ENCODE measurements at places on chromosomes 11 and 22.
A peak's percentile ranks its signal among the peaks of the same experiment; 100 is the strongest.

GRCh38 chr22:38766076-38766777 lies 10.4 kb upstream of the SUN2 start:
- DNase-seq: peak; percentile 60

DNA sequence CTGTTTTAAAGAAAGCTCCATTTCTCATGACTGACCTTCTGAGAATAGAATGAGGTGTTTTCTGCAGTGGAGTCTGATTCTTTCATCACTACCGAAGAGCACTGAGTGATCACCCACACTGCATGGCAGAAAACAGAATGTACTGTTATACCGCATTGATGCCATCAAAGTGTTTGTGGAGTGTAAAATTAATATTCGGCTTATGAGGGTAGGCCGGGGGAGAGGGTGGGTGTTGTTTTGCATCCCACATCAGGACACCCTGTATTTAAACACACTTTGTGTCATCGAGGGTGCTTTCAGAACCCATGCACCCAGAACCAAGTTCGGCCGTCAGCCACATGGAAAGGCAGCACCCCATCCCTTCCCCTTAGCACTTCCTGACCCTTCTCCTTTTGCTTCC lies 41.3 kb upstream of the ETS1 start:
- DNase-seq: peak; percentile 59

- DNase-seq: no peak
Measured at GRCh38 chr11:17547051-17547577, at the start of gene OTOG. Gene OTOG, plus strand, starts transcription at chr11:17547259. Its CDS starts 114 bp downstream, at chr11:17547373.

- peak; percentile 70 for DNase-seq
Measured at GRCh38 chr11:116928102-116928777, 90.8 kb upstream of the APOA1 start.

DNA sequence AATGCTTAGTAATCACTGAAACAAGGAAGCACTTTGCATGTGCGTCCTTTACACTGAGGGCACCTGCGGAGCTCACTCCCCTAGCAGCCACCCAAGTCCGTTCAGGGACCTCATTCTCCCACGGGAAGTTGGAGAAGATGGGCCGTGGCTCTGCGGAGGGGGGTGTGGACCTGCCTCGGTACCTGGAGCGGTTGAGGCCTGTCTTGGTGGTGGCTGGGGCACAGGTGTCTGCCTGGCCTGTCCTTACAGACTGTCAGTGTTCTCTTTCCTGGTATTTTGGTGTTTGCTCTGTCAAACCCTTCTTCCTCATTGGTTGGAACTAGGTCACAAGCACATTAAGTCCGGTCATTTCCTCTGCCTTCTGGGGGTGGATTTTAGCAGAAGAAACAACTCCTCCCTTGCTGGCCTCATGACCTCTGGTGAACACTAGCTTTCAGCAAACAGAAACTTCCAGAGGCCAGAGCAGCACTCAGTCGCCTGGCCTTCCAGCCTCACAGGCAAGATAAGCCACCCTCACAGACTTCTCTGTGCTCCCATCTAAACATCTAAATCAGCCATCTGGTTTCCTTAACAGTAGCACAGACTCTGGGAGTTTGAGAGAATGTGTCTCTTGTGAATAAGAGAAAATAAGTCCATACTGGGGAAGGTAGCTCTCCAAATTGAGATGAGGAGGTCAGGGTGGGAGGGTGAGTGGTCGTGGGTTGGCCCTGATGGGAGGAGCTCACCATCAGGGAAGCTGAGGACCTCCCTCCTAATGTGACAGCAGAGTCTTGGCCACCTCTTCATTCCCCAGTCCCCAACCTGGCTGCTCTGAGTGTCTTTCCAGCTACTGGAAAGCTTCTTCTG lies 8.6 kb downstream of the SNAP29 start:
- DNase-seq: no peak

DNA sequence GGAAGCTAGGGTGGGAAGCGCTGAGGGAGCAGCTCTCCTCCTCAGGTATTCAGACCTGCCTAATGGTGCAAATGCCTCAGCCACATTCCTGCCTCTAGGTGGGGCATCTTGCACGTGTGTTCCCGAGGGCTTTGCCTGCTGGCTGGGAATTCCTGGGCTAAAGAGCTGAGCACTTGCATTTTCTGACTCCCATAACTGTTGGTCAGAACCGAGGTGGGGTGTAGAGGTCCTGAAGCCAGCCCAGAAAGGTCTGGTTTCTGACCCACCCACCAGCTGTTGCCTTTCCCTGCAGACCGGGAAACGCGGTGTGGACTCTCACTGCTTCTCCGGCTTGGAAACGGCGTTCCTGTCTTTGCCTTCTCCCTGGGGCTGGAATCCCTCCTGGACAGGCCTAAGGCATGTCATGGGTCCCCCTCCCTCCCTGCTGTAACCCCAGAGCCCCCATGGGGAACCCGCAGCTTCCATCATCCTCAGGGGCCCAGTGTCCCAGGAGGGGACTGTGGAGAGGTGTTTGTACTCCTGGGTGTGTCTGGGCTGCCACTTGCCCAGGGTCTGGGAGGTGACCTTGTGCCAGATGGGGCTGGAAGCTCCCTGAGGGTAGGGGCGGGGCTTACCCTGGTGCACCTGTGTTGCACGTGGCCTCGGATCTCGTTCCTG lies 24.0 kb upstream of the SMIM38 start:
- no peak for DNase-seq

DNA sequence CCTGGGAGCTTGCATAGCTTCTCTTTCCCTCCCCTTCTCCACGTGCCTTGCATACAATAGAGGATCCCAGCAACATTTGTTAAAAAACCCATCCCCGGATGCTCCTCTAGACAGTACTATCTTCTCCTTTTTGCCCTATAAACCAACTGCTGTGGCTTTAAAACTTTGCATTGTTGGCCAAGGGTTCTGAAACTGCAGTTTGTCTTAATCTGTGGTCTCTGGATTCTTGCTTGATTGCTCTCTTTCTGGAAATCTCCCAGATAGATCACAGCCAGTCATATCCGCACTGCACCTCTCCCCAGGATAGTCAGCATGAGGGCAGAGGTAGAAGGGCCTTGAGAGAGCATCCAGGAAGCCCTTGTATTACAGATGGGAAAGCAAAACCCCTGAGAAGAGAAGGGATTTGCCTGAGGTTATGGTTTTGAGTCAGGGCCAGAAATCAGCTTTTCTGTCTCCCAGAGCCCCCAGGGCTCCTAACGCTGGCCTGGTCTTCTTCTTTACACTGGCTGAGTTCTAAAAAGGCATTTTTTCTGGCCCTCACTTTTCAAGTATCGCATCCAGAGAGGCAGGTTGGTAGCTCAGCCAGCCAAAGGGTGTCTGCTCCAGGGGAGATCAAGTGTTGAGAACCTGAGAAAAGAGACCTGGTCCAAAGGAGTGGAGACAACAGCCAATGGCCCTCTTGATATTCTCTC lies 70.6 kb downstream of the ADM start:
- DNase-seq: no peak

GRCh38 chr22:48256041-48256739 lies 1493.7 kb downstream of the TBC1D22A start:
- DNase-seq: no peak

- no peak for DNase-seq
Measured at GRCh38 chr11:26150031-26150430, 181.9 kb upstream of the ANO3 start.

DNA sequence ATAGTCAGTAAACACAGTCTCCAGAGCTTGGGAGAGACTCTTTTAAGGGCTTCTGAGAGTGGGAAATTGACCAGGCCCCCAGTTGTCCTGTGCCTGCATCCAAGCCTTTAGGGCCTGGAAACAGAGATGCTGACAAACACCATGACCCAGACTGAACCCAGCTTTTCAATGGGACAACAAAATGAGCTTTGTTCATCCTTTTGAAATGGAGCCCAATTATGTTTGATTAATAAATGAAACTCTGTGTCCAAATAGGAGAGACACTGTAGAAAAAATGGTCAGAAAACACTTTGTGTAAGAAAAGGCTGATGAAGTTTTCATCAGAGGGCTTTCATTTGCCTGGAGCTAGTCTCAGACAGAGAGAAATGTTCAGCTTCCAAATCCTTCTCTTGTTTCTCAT lies 146.0 kb downstream of the RRAS2 start:
- no peak for DNase-seq

DNA sequence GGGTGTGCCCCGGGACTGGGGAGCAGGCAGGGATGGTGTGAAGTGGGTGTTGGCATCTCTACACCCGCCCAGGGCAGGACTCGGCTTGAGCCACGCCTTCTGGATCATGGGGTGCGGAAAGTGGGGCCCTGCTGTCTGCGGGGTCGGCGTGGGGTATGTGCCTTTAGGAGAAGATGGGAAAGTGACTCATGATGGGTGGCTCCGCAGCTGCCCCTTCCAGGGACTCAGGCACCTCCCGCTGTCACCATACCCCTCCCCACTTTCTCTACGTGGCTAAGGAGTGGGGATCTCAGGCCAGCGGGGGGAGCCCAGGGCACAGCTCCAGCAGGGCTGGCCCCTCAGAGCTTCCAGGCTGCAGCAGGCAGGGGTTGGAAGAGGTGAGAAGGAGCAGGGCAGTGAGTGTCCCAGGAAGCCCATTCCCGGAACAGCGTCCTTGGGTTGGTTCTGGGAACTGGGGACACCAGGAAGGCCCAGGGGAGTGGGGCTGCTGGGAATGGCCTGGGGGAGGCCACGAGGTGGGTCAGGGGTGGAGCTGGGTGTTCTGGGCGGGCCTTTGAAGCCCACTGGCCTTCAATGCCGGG lies 102.9 kb upstream of the FGF3 start:
- no peak for DNase-seq

- DNase-seq: no peak
Measured at GRCh38 chr11:71527576-71528210, 626 bp downstream of the KRTAP5-7 start.

- DNase-seq: no peak
Measured at GRCh38 chr11:17803754-17804334, 69.3 kb downstream of the KCNC1 start.

GRCh38 chr11:12134236-12134585 lies 23.8 kb downstream of the MICAL2 start:
- DNase-seq: no peak

DNA sequence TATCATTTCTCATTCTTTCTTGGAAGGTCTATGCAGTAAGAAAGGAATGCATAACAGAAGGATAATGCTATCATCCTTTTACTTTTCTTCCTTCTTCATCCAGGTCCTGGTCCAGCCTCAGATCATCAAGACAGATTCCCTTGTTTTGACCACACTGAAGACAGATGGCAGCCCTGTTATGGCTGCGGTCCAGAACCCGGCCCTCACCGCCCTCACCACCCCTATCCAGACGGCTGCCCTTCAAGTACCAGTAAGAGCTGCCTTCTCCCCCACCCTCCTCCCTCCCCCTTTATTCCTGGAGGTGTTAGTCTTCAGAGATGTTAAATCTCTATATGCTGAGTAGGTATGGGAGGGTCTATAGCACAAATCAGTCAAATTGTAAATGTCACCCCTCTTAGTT lies 37.9 kb downstream of the SREBF2 start:
- DNase-seq: no peak

GRCh38 chr11:12799334-12799835 lies 125.2 kb downstream of the TEAD1 start:
- DNase-seq: no peak

GRCh38 chr11:29159552-29160465 lies 857.0 kb downstream of the KCNA4 start:
- DNase-seq: no peak

DNA sequence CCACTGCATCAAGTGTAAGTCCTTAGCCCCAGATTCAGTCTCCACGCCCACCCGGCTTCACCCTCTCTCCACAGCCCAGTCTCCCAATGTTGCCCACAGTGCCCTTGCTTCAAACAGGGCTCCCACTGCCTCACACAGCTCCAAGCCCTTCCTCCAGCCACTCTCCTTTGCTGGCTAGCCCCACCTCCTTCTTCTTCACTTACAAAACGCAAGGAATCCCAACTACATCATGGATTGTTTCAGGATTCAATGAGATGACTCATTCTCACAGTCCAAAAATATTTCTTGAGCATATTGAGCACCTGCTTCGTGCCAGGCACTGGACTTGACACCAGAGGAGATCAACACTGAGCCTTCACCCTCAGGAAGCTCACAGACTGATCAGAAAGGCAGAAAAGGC lies 533.5 kb downstream of the BUD13 start:
- no peak for DNase-seq

DNA sequence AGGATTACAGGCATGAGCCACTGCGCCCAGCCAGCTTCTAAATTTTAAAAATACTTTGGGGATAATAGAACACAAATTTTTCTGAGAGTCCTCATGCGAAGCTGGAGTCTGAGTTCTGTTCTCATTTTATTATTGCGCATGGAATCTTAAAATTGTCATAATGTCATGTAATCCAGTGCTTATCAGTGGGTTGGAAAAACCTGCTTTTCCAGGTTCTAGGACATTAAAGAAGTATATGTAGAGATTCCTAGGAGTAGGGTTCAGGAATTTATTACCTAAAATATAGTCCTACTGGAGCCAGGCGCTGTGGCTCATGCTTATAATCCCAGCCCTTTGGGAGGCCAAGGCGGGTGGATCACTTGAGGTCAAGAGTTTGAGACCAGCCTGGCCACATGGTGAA lies 4.6 kb upstream of the E2F8 start:
- no peak for DNase-seq

GRCh38 chr11:32555091-32555490 lies 28.5 kb upstream of the EIF3M start:
- no peak for DNase-seq

- peak; percentile 77 for DNase-seq
Measured at GRCh38 chr11:67356864-67357561, 3.7 kb upstream of the POLD4 start.

DNA sequence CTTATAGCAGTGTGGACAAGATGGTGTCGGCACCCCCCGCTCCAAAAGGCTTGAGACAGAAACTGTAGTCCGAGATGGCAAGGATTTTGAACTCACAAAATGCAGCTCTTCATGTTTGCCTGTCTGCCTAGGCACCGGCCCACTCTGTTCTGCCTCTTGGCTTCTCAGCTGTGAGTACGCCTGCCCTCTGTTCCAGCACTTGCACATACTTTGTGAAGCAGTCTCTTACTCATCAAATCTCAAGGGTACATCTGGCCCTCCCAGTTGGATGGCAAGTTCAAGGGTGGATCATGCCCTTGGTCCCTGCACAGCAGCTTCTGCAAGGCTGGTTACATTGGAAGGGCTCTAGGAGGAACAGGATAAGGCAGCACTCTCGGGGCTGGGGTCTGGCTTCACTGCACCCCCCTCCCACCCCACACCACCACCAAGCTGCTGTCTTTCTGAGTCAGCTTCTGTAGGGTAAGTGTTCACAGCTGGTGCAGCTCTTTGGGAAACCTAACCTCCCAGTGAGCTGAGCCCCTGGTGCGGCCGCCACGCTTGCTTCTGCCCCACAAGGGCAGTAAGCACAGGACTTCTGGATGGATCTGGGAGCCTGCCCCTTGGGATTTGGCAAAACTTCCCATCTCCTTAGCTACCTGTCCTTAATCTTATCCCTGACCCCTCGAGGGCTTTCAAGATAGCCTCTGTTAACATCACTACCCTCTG lies 37.2 kb downstream of the FAM83F start:
- DNase-seq: no peak

- no peak for DNase-seq
Measured at GRCh38 chr11:2453436-2453835, 8.6 kb downstream of the KCNQ1 start.

GRCh38 chr11:128767591-128768001 lies 73.7 kb downstream of the FLI1 start:
- no peak for DNase-seq

Measured in CD4-positive, alpha-beta T cell treated with Interleukin-12 subunit alpha and Interleukin-12 subunit beta, for 1 hour (primary cell).